Hematopoietic multipotent progenitor cell treated with erythropoietin and hydrocortisone succinate and interleukin-3 and kit ligand, for 8 days (in vitro differentiated cells): ENCODE measurements at places on chromosomes 12 and 14.

- peak; percentile 39 for DNase-seq
Observed at GRCh38 chr12:108313606-108314351, 25.3 kb downstream of the CMKLR1 start.

- DNase-seq: peak; percentile 83
Observed at GRCh38 chr14:36604757-36605505, 22.5 kb upstream of the NKX2-8 start.

- no peak for DNase-seq
Observed at GRCh38 chr12:25884024-25884919, 74.2 kb upstream of the RASSF8 start.

- no peak for DNase-seq
Observed at GRCh38 chr12:38488866-38489265, 172.3 kb downstream of the ALG10B start.

DNA sequence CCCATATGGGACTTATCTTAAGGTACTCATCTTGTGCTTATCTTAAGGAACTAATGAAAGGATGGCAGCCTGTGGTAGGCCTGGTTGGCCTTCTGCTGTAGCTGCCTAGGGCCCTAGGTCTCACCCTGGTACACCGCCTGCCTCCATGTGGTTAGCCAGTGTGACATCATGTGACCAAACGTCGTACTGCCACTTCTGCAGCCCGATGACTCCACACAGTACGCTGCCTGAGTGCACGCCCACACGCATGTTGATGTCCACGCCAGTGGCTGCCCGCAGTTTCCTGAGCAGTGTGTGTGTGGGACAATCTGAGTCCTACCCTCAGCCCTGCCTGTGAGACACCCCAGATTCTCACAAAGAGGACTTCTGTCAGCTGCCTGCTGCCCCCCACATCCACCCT, 5.1 kb downstream of the ADCY4 start:
- peak; percentile 69 for DNase-seq

GRCh38 chr12:127509066-127509778, 757.7 kb upstream of the TMEM132C start:
- DNase-seq: no peak

DNA sequence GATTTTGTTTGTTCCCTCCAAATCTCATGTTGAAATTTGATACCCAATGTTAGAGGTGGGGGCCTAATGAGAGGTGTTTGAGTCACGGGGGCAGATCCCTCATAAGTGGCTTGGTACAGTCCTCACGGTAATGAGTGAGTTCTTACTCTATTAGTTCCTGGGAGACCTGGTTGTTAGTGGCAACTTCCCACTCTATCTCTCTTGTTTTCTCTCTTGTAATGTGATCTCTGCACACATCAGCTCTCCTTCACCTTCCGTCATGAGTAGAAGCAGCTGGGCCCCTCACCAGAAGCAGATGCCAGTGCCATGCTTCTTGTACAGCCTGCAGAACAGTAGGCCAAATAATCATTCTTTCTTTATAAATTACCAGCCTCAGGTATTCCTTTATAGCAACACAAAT, 29.6 kb upstream of the KCNK10 start:
- DNase-seq: no peak

- DNase-seq: no peak
Observed at GRCh38 chr12:124368421-124369032, 73.6 kb downstream of the RFLNA start.

DNA sequence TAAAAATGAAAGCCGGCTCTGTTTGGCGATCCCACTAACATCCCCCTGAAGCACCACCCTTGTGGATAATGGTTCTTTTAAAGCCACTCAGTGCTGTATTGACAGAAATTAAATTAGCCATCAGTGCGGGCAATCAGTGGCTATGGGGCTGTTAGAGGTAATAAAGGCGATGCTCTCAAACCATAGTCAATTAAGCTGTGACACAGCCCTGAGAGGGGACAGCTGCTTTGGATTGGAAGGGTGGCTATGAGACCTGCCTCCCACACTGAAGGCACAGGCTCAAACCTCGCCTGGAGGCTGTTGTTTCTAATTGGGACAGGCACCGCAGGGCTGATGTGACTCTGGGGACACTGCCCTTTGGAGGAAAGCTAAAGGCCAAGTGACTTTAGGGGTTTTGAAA, 562.2 kb downstream of the VRK1 start:
- no peak for DNase-seq

DNA sequence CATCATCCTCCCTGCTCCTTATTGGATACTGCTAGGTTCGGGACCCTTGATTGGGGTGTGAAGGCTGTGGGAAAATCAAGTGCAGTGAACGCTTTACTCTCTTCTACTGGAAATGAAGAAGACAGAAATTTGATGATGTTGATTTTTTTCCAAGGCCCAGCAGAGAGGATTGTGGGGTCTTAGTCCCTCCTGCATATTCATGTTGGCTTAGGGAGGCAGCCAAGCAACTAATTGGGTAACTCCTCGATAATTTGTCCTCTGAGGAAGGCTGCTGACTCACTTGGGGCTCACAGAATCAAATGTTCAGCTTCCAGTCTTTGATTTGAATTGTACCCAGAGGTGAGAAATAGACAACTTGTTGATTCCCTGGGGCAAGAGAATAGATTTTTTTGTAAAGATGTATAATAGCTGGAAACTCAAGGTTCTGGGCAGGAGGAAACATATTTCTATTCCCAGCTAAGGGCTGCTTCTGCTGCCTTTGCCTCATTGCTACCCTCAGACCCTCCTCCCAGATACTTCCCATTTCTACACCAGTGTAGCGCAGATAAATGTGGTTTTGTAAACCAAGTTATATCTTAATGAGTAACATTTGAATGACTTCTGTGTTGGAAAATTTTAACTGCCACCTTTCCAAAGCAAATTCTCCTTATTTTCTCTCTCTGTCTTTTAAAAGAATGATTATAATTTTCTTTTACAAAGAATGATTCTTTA, 21.7 kb downstream of the NEUROD4 start:
- no peak for DNase-seq

DNA sequence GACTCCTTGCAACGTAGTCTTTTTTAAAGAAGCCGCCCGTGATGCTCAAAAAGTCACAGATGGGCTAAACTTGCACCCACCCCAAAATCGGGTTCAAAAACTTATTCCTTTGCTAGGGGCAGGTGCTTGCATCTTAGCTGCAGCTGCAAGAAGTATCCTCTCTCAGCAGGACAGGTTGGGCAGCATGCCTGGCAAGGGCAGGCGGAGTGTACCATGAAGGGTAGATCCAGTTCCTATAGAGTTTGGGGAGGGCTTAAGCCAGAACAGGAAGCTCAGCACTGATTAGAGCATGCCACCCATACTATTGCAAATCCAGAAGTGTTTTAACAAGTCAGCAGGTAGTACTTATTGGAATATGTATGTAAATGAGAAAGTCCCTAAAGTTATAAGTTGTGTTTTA, 48.7 kb downstream of the CPM start:
- DNase-seq: no peak

- DNase-seq: no peak
Observed at GRCh38 chr12:120495186-120495730, 655 bp upstream of the DYNLL1 start.

- DNase-seq: peak; percentile 8
Observed at GRCh38 chr12:2751686-2752085, 43.1 kb upstream of the FKBP4 start.

DNA sequence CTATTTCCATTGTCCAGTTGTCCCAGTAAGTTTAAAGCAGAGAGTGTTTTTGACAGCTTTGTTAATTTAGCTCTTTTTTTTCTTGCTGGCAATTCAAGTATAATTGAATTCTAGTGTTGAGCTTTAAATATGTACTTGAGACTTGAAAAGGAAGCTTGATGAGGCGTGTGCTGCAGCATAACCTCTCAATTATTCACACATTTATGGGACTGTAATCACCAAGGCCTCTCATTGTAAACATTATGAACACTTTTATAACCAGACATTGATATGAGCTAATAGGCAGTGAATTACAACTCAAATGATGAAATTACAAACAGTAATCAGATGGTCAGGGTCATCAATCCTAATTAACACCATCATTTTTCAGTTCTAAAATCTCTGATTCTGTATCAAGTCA, 378.0 kb upstream of the DDHD1 start:
- no peak for DNase-seq

GRCh38 chr12:62258941-62259630, 1.1 kb upstream of the USP15 start:
- peak; percentile 59 for DNase-seq

DNA sequence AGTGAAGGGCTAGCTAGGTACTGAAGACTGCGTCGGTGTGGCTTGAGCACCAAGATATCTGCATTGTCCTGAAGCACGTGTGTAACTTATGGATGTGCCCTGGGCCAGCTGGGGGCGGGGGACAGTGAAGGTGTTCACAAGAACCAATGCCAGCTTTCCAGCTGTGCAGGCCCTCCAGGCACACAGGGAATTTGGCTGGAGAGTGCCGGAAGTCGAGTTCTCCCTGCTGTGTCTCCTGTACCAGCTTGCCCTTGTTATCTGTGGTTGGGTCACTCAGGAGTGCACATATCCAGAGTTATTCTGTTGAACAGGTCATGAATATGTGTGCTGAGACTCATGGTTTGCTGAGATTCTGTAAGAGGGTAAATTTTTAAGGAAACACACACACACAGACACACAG, 75.9 kb upstream of the CRY1 start:
- no peak for DNase-seq

DNA sequence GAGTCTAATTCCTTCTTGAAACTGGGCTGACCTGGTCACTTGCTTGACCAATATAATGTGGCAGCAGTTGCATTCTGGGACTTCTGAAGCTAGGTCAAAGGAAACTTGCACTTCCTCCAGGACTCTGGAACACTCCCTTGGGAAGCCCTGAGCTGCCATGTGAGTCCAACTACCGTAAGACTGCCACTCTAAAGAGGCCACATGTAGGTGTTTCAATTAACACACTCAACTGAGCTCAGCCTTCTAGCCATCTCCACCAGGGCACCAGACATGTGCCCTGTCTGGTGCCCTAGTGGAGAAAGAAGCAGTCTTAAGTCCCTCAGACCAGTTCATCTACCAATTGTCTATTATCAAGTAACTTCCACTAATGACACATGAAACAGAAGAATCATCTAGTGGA, 6.1 kb upstream of the TEP1 start:
- no peak for DNase-seq

GRCh38 chr12:82525616-82526015, 161.1 kb upstream of the TMTC2 start:
- DNase-seq: no peak

- no peak for DNase-seq
Observed at GRCh38 chr14:79915406-79915805, 295.9 kb downstream of the DIO2 start.

GRCh38 chr12:4353785-4354208, 25.7 kb downstream of the FGF23 start:
- peak; percentile 50 for DNase-seq

DNA sequence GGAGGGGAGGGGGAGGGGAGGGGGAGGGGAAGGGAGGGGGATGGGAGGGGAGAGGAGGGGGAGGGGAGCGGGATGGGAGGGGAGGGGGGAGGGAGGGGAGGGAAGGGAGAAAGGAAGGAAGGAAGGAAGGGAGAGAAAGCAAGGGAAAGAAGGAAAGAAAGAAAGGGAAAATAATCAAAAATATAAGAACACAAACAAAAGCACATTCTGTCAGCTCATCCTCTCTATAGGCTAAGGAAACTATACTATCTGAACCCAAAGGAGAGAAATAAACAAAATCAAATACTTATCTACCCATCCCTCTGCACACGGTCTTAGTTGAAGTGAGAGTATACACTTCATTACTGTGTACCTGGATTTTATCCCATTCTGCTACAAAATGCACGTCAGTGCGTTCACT, 26.9 kb downstream of the MANSC1 start:
- no peak for DNase-seq

GRCh38 chr12:126509572-126509971, 1444.3 kb downstream of the AACS start:
- no peak for DNase-seq

DNA sequence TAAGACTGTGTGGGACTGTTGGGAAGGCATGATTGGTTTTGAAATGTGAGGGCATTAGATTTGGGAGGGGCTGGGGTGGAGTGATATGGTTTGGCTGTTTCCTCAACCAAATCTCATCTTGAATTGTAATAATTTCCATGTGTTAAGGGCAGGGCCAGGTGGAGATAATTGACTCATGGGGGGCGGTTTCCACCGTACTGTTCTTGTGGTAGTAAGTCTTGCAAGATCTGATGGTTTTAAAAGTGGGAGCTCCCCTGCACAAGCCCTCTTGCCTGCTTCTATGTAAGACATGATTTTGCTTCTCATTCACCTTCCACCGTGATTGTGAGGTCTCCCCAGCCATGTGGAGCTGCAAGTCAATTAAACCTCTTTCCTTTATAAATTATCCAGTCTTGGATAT, 76.6 kb upstream of the PPFIA2 start:
- no peak for DNase-seq

DNA sequence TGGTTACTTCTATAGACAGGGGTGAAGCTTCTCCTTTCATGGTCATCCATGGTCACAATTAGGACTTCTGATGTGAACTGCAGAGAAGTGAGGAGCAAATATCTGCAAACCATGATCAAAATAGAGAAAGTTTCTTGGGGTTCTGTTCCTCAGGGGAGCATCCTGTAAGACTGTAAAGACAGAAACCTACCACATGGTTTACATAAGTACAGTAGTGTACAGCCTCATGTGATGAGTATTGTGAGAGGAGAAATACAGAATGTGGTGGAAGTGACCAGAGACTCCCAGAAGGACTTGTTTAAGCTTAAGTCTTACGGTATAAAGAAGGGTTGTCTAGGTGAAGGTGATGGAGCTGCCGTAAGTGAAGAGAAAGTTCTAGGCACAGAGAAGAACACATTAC, 484.7 kb downstream of the LRIG3 start:
- no peak for DNase-seq

GRCh38 chr12:108123402-108123801, 5.7 kb upstream of the WSCD2 start:
- DNase-seq: peak; percentile 82

- no peak for DNase-seq
Observed at GRCh38 chr14:32620303-32620702, 291.2 kb downstream of the AKAP6 start.

- peak; percentile 61 for DNase-seq
Observed at GRCh38 chr12:20404576-20405346, 36.4 kb downstream of the PDE3A start.

- DNase-seq: peak; percentile 92
Observed at GRCh38 chr14:95185767-95186392, 28.6 kb upstream of the DICER1 start.

DNA sequence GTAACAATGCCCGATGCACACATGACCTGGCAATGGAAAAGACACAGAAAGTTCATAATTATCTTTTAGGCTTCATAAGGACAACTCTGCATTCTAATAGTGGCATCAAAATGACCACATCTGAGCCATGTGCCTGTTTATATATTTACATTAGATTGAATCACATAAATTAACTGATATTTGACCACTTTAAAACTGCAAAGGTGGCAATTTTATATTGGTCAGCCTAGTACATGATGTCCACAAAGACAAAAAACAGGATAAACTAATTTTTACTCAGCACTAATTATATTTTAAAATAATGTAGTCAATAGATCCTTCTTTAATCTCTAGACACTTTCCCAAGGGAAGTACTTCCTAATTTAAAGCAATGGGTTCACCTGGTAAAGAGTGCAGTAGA, 12.0 kb upstream of the OVCH1 start:
- no peak for DNase-seq
